Ovary (tissue), 10 donors: ENCODE measurements at places on chromosomes 7 and 10. TPM values are rescaled to one million over a fixed set of nuclear protein-coding genes. Genes with fewer than 3 reads are reported as not detected.

TECTB gene
- total RNA-seq = not detected

GRCh38 chr10:116237970-116238369, 35.0 kb downstream of the GFRA1 start:
- no peak for DNase-seq
- H3K36me3 ChIP-seq = no peaks in the 10 kb centered on the region
- no peaks in the 10 kb centered on the region for H3K4me1 ChIP-seq
- no peak overlapping the region for H3K4me3 ChIP-seq
- no peak overlapping the region for H3K27ac ChIP-seq

- H3K36me3 ChIP-seq = no peaks in the 10 kb centered on the region
- H3K27ac ChIP-seq = no peak overlapping the region
- no peaks in the 10 kb centered on the region for H3K4me1 ChIP-seq
- no peaks in the 10 kb centered on the region for H3K27me3 ChIP-seq
Observed at GRCh38 chr7:26688388-26688787, 176.0 kb downstream of the SKAP2 start.

- H3K4me3 ChIP-seq = no peak overlapping the region
- peaks cover 1% of the 10 kb centered on the region for H3K4me1 ChIP-seq
- no peaks in the 10 kb centered on the region for H3K27me3 ChIP-seq
- no peak for DNase-seq
Observed at GRCh38 chr10:110456523-110457091, 41.1 kb upstream of the DUSP5 start.

- H3K4me3 ChIP-seq = no peak overlapping the region
- no peaks in the 10 kb centered on the region for H3K27me3 ChIP-seq
- H3K4me1 ChIP-seq = peaks cover 5% of the 10 kb centered on the region
- H3K36me3 ChIP-seq = no peaks in the 10 kb centered on the region
- no peak overlapping the region for H3K27ac ChIP-seq
Observed at GRCh38 chr10:74976565-74976964, 134.9 kb upstream of the SAMD8 start.
